NK-92 treated with Interleukin-12 subunit alpha and Interleukin-12 subunit beta, amount 100 ng/mL, for 24 hours (cell line): ENCODE measurements at places on chromosomes 11 and 22.
A peak's percentile ranks its signal among the peaks of the same experiment; 100 is the strongest.

GRCh38 chr22:22110548-22111266, 128.1 kb upstream of the TOP3B start:
- peak; percentile 5 for DNase-seq

DNA sequence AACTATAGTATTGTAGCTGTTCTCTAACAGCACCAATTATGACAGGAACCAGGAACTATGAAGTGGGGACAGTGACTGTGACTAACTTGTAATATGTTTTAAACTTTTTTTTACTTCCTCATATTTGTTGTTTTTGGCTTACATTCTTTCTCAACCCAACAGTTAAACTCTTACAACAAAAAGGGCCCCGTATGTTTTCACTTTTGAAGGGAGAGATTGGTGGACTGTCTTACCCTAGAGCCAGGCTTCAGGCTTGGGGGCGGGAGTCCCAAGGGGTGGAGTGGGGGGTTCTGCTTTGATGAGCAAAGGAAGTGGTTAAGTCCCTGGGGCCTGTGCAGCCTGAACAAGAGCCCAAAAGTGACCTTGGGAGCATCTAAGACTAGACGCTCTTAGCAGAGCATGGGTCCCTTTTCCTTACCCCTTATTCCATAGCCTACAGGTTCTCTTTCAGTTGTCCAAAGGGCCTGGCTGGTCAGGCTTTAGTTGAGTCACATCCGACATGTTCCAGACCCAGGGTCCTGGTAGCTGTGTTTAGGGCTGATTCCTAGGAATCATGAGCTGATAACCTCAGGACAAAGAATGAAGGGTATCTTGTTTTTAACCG, 38.8 kb downstream of the STIM1 start:
- no peak for DNase-seq

DNA sequence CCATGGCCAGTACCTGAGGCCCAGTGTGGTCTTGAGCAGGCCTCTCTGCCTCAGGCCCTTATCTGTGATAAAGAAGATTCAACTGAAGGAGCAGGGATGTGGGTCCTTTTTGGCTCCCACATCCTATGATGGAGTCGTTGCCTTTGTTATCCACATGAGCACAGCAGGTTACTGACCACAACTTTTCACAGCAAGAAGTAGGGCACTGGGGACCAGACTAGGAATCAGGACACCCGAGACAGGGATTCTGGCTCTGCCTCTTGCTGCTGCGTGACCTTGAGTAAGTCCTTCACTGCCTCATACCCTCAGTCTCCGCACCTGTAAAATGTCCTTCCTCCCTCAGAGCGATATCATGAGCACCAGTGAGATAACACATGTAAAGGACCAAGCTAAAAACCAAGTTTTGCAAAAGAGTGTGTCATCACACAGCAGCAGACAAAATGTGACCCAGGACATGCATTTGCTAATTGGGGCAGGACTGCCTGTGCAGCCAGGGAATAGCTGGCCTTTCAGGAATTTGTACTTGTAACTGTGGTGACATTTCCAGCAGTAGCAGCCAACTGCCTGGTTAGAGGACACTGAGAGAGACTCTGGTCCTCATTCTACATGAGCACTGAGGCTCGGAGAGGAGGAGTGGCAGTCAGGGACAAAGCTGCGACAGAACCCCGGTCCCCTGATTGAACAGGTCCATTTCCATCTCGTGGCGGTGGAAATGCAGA, 13.2 kb upstream of the SMIM35 start:
- DNase-seq, result no peak

DNA sequence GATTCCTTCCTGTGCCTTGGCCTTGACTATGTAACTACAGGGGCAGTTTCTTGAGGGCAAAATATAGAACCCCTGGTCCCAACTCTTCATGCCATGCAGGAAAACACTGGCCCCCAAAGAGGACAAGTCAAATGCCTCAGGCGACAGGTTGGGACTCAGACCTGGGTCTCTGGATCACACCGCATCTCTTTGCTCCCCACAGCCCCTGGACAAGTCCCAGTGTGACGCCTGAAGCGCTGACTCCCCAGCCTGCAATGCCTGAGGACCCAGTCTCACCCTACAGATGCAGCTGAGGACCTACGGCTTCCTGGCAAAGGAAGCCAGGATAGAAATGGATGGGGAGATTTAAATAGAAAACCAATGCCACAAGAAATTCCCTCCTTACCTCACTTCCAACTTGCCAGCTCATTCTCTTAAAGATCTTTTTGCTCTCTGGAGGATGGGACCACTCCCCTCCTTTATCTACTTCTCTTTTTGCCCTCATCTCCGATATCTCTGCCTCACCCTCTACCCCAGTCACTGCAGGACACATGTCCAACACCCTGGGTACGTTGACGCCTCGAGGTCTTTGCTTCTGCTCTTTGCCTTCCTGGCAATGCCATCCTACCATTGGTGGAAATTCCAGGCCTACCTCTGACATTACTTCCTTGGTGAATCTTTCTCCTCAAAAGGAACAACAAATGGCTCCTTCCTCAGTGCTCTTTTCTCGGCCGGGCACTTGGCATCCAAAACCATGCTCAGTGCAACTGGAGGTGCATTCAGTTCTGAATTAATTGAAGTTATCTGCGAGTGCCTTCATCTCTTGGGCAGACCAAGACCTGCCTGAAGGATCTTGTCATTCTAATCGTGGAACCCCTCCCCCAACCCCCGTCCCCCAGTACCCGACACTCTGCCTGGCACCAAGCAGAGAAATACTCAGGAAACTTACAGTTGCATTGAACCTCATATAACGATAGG, 2.0 kb upstream of the PRDM11 start:
- no peak for DNase-seq

DNA sequence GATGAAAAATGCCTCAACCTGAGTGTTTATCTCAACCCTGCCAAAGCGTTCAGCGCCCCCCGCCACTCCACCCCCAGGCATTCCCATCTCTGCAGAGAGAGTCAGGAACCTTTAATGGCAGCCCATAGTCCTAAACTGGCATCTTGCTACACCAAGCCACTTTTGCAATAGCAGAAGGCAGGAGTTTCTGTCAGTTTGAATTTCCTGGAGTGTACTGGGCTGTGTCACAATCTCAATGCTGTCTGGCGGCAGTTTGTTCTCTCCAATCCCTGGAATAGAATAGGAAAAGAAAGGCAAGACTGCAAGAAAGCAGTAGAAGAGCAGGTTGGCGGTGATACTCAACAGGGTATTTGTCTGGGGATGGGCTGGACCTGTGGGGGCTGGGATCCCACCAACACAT, 32.9 kb upstream of the FLI1 start:
- DNase-seq, result no peak

DNA sequence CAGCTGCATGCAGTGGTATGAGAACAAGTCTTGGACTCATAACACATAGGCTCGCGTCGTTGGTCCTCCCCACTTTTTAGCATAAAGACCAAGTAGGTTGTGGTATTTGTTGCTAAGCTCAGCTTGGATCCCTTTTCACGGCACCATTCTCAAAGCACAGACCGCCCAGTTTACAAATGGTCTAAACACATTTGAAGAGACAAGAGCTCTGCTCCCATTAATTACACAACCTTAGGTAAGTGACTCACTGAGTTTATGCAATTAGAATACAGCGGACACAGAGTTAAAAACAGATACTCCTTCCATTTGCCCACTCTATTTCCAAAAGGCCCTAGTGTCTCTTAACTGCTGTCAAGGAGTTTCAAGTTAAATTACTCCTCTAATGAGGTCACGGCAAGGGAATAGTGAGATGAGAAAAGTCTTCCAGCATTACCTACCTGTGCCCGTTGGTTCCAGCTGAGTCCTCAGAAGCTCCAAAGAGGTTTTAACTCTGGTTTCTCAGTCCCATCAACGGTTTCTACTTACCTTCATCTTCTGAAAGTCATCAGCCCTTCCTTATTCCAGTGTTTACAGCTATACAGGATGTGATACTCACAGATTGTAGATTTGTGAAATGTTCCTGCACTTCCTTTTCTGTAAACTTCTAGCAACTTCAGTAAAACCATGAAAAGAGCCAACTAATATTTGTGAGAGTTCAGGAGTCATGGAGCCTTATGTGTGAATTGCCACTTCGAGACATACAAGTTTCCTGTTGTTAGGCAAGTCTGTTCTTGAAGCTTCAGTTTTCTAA, at the start of gene MS4A6A:
Gene MS4A6A (minus strand): TSS at position 543 of the 790 bp plus-strand sequence. CDS start 1,356 bp downstream, outside the sequence.
- DNase-seq, result no peak

DNA sequence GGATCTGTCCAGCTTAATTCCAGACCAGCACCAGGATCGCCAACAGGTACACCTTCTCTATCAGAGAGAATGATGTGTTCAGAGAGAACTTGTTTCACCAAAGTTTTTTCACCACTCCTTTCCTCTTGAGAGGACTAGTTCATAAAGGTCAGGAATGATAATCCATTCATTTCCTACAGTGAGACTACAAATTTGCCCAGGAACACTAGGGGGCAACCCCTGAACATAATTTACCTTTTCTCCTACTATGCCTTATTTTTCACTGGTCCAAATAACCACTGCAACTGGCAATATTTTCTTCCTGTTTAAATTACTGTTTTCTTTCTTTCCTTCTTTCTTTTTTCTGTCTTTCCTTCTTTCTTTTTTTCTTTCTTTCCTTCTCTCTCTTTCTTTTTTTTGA, 22.5 kb downstream of the CAVIN3 start:
- DNase-seq, result no peak

DNA sequence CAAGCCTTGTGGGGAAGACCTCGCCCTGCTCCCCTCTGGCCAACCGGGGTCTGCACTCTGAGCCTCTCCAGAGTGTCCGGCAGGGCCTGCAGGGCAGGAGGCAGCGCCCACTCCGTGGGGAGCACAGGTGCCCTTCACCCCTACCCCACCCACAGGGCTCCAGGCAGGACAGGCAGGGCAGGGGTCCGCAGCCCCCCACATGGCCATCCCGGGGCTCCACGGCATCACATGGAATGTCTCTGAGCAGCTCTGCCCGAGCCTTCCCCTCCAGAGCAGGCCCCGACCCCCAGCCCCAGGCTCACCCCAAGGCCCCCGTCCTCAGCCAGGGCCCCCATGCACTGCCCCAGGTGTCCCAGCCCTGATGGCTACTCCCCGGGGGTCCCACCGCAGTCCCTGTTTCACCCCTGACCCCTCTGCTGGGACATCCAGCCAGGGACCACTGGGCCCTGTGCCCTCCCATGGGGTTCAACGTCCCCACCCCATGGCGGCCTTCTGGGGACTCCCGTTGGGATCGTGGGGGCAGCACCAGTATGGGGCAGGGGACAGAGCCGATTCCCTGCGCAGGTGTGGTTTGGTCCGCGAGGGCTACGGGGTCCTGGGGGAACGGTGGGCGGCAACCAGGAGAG, 77.7 kb downstream of the BRD1 start:
- DNase-seq, result no peak

DNA sequence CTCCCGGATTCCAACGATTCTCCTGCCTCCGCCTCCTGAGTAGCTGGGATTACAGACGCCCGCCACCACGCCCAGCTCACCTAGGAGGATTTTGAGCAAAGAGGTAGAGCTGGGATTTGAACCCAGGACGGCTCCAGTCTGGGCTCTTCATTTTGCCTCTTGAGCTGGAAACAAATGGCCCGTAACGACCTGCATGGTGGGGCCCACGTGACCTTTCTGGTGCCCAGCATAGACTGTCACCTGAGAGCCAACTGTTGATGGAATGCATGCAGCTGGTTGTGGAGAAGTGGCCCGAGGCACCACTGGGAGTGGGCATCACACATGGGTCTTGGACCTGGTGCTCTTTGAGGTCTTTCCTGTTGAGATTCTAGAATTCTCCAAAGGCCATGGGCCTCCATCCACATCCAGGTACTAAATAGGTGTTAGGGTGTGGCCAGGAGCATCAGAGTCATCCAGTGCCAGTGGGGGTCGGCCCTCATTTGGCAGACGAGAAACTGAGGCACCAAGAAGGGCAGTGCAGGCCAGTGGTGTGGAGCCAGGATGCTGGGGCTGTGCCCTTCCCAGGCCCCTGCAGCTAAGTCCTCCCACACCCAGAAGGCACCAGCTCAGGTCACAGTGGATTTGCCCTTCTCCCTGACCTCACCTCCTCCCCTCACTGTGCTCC, 3.9 kb downstream of the ATF4 start:
- no peak for DNase-seq

GRCh38 chr11:19907008-19907579, 194.5 kb downstream of the NAV2 start:
- no peak for DNase-seq

DNA sequence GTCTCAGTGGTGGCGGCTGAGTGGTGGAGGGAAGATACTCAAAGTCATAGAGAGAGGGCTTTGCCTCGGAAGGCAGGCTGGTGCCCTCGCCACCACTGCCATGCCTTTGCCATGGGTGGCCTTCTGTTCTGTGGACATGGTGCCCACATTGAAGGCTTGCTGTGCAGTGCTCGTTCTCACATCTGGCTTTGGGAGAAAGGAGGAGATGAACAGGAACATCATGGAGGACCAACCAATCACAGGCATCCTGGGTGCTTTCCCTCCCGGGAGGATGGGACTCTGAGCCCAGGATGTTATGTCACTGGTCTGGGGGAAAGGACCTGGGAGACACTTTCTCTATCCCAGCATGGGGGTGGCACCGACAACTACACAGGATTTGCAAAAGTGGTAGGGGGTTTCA, 82.3 kb upstream of the NARS2 start:
- no peak for DNase-seq
